Stimulated activated CD8-positive, alpha-beta memory T cell treated with anti-CD3 and anti-CD28 coated beads, Interleukin-4, amount 100 ng/mL, for 1 hour (primary cell): ENCODE measurements at places on chromosomes 11 and 22.

GRCh38 chr11:72278905-72279304, 34.9 kb upstream of the PHOX2A start:
- DNase-seq = no peak

- DNase-seq = peak; percentile 54
Observed at GRCh38 chr11:35146074-35146521, 7.1 kb downstream of the CD44 start.

GRCh38 chr11:844693-845644, 2.3 kb downstream of the TSPAN4 start:
- DNase-seq = no peak

DNA sequence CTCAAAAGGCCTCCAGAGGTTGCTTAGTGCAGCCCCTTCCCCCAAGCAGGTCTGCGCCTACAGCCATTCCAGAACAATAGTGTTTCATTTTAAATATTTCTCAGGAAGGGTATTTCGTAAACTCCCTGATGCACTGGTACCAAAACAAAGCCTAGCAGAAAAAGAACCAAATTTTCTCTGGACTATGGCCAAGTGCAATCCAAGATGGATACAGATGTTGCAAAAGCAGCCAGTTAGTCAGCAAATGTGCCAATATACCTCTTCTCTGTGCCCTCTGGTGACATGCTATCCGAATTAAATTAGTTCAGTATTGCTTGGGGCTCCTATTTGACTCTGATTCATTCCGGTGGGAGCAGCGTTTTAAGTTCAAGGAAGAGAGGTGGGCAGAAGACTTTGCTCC, 247.8 kb downstream of the NTM start:
- DNase-seq = no peak

GRCh38 chr11:34191578-34191977, 86.1 kb downstream of the NAT10 start:
- no peak for DNase-seq
